ENCODE measurements at places on chromosomes 11 and 22.
A peak's percentile ranks its signal among the peaks of the same experiment; 100 is the strongest.

GRCh38 chr11:6196396-6196795 lies 2.6 kb upstream of the OR52W1 start:
- DNase-seq: no peak

DNA sequence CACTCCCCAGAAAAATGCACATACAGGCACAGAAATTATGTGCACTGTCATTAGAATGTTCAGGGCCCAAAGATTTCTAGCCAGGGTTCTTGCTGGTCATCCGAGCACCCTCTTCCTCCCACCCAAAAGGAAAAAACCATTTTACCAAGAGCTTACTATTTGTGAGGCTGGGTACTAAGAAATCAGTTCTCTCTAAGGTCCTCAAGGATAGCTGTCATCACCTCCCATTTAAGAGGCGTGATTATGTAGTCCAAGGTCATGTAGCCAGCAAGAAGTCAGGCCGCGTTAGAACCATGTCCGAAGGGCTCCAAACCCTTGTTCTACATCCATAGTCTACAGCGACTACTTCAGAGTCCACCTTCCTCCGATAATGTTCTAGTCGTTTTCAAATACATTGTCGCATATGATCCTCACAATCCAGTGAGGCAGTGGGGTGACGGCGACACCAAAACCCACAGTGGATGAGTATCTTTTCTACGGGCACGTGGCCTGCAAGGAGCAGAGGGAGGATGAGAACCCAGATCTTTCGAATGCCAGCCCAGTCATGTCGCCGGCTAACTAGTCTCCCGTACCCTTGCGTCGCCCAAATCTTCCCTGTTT lies 634 bp downstream of the TIMM8B start:
- DNase-seq: peak; percentile 66

GRCh38 chr11:73186886-73187285 lies 31.2 kb upstream of the P2RY2 start:
- no peak for DNase-seq

- no peak for DNase-seq
These were observed 4.1 kb downstream of the SERPINH1 start for GRCh38 chr11:75565916-75566762.

GRCh38 chr11:6336293-6336692 lies 16.0 kb upstream of the CAVIN3 start:
- no peak for DNase-seq

GRCh38 chr22:40265783-40266182 lies 80.5 kb upstream of the ADSL start:
- DNase-seq: no peak

- DNase-seq: no peak
These were observed 1122.3 kb downstream of the LRRC4C start for GRCh38 chr11:40337118-40337517.

DNA sequence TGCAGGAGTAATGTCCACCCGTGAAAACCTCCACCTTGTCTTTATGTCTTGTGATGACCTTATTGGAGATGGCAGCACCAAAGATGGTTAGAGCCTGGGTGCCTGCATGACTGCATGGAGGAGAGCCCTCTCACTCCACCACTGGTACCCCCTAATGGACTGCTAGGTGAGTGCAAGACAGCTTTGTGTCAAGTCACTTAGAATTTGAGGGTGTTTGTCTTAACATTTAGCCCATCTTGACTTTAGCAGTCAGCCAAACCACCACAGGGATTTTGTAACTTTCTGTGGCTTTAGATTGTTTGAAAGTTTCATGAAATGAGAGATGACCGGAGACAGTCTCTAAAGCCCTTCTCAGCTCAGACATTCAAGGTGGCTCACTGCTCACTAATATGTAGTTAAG lies 232.9 kb upstream of the NCAM1 start:
- no peak for DNase-seq

Data from stimulated activated CD8-positive, alpha-beta memory T cell treated with anti-CD3 and anti-CD28 coated beads, Interleukin-4, amount 100 ng/mL, for 48 hours (primary cell).